ENCODE measurements at places on chromosomes 16 and 17.
A peak's percentile ranks its signal among the peaks of the same experiment; 100 is the strongest.

DNA sequence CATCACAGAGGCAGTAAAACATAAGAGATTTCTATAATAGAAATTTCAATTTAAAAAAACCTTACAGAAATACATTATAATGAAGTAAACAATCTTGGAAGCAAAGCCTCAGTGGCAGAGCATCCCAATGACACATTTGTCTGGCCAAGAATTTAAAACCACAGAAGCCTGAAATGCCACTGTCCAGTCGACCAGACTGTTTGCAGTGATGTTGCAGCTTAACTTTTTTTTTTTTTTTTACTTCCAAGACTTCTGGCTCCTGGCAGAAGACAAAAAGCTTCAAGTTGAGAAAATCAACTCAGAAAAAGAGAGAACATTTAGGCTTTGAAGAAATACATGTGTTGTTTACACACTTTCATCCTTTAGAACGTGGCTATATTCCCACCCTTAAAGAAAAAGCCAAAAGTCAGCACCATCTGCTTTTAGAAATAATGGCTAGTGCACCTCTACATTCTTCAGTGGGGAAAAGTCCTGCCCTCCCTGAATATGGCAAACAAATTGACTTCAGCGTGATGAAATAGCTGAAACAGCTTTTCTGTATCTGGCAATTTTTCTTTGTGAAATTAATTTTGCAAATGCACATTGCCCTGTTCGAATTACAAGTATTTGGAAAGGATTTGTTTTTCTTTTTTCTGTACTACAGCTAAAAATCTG is 205.5 kb upstream of the MON1B start:
- no peak for DNase-seq

DNA sequence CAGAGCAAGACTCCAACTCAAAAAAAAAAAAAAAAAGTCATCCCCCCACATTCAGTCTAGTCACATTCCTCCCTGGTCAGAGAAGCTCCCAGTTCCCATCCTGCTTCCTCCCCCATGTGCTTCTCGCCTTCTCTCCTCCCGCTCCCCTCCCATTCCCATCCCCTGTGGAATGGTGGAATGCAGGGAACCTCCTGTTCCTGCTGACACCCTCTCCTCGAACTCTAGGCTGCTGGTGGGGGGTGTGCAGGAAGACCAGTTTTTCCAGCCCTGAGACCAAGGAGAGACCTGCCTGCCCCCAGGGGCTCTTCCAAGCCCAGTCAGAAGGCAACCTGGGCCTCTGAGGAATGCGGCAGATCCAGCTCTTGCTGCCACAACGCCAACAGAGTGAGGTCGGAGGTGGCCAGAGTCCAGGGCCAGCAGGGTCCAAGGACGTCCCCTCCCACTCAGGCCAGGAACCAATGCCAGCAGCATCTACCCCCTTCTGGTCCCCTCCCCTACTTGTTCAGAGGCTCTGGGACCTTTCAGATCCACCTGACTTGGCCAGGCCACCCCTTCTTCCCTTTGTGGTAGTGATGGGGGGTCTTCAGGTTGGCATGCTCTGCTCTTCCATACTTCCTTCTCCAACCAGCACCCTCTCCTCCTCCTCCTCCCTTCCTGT is 39.3 kb upstream of the TAC4 start:
- no peak for DNase-seq

- no peak for DNase-seq
Observed at GRCh38 chr17:81813861-81814683, 10.1 kb downstream of the GCGR start.

DNA sequence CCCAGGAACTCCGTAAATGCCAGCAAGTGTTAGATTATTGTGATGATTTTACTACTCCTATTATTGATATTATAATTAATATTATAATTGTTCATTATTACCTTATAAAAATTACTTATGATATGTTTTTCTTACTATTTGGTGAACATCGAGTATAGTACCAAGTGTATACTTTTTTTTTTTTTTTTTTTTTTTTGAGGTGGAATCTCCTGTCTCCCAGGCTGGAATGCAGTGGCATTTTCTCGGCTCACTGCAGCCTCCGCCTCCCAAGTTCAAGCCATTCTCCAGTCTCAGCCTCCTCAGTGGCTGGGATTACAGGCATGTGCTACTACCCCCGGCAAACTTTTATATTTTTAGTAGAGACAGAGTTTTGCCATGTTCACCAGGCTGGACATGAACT is 347.0 kb downstream of the WWOX start:
- no peak for DNase-seq

- peak; percentile 64 for DNase-seq
Observed at GRCh38 chr17:50087246-50087911, 7.8 kb upstream of the PDK2 start.

- DNase-seq: no peak
Observed at GRCh38 chr17:42639525-42640113, 19.5 kb upstream of the TUBG2 start.

DNA sequence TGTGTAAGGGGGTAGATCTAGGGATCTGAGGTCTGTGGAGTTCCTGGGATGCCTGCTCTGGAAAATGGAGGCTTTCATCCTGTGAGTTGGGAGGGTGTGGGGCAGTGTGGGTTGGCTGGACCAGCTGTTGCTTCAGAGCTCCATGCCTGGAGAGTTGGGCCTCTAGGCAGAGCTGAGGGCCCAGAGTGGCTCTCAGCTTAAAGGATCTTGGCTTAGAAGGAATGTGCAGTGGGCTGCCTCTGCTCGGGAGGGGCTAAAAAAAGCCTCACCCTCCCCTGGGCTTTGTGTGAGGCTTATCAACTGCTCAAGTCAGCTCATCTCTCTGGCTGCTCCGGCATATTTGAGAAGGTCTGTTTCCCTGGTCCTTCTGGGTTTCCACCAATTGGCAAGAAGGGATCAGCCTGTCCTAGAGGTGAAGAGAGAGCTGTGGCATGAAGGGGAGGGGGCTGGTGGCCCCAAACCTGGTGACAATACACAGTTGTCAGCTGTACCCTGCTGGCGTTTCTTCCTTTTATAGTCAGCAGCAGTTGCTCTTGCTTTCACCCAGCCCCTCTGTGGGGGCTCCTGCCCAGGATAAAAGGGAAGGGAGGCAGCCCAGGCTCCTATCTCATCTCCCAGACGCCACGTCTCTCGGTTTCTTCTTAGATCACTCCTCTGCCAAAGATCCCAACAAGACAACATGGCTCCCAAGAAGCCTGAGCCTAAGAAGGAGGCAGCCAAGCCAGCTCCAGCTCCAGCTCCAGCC is at the start of gene MYL4:
Gene MYL4 (plus strand): TSS at position 605 of the 745 bp plus-strand sequence. CDS start 75 bp downstream, at position 680.
- DNase-seq: no peak

- DNase-seq: no peak
Observed at GRCh38 chr16:81170824-81171223, 67.7 kb upstream of the BCO1 start.

- DNase-seq: peak; percentile 10
Observed at GRCh38 chr17:57552114-57552624, 192.9 kb downstream of the CCDC182 start.

Data from activated CD4-positive, alpha-beta T cell treated with anti-CD3 and anti-CD28 coated beads for 24 hours (primary cell).